Activated T-helper 1 cell treated with anti-CD3 and anti-CD28 coated beads, Interleukin-2, amount 50 U/mL, for 16 hours (primary cell): ENCODE measurements at places on chromosomes 3 and 15.
A peak's percentile ranks its signal among the peaks of the same experiment; 100 is the strongest.

DNA sequence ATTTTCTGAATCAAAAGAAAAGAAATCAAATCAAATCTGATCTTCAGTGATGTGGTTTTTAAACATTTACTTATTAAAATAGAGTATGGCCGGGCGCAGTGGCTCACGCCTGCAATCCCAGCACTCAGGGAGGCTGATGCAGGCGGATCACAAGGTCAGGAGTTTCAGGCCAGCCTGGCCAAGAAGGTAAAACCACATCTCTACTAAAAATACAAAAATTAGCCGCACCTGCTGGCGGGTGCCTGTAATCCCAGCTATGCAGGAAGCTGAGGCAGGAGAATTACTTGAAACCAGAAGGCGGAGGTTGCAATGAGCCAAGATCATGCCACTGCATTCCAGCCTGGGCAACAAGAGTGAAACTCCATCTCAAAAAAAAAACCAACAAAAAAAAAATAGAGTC is 169.1 kb downstream of the ULK4 start:
- no peak for DNase-seq

GRCh38 chr3:154955907-154956533 is 124.1 kb upstream of the MME start:
- DNase-seq: no peak

- DNase-seq: no peak
Measured at GRCh38 chr3:62119139-62119538, 254.2 kb downstream of the FEZF2 start.

DNA sequence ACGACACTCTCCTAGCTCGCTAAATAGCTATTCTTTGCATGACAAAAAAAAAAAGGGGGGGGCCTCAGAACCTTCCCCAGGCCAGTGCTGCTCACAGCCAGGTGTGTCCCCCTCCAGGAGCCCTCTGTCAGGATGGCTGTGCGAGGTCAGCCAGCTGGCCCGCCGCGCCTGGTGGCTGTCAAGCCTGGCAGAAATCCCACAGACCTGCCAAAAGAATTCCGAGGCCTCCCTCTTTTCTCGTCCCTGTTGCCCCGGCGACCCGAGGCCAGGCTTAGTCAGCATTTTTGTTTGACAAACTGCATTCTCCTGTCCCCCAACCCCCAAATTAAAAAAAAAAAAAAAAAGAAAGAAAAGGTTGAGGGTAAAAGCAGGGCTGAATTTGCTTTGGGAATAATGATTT is 61.9 kb downstream of the TM4SF4 start:
- DNase-seq: no peak

DNA sequence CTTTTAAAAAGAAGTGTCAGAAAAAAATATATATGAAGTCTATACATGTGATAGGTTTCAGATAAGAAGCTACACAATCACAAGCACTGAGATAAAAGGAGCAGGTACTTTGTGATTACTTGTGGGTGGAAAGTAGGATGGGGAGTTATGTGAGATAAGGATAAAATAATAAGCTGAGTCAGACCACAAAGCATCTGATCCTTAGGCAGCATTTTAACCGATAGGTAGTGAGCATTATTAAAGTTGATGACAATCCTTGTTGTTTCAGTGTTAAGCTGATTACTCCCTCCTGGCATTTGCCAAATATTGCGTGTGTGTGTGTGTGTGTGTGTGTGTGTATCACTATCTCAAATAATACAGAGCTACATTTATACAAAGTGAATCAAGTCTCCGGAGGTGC is 483.1 kb downstream of the NAALADL2 start:
- no peak for DNase-seq

DNA sequence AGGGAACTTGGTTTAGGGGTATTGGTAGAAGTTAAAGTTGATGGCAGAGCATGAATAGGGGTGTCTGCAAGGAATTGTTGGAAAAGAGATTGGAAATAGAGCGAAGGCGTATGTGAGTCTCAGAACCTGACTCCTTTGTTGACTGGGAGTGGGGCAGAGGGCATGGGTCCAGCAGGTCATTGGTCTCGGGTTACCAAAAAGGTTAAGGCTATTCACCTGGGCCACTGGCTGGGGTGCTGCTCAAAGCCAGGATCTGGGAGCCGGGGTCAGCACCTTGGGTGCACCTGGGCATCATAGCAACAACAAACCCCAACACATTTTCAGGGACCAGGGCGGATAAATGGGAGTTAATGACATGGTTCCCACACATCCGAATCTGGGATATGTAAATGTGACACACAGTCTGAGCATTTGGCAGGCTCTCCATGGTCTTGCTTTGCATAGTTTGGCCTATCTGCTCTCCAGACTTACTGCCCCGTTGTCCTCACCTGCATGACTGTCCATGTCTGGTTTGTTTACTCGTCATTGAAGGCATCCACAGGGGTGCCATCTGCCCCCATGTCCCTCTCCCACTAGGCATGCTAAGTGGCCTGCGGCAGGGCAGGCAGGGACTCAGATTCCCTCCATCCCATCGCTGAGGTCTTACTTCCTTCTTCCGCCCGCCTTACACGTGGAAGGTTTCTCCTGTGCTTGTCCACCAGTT is 10.1 kb downstream of the KLF13 start:
- DNase-seq: no peak

DNA sequence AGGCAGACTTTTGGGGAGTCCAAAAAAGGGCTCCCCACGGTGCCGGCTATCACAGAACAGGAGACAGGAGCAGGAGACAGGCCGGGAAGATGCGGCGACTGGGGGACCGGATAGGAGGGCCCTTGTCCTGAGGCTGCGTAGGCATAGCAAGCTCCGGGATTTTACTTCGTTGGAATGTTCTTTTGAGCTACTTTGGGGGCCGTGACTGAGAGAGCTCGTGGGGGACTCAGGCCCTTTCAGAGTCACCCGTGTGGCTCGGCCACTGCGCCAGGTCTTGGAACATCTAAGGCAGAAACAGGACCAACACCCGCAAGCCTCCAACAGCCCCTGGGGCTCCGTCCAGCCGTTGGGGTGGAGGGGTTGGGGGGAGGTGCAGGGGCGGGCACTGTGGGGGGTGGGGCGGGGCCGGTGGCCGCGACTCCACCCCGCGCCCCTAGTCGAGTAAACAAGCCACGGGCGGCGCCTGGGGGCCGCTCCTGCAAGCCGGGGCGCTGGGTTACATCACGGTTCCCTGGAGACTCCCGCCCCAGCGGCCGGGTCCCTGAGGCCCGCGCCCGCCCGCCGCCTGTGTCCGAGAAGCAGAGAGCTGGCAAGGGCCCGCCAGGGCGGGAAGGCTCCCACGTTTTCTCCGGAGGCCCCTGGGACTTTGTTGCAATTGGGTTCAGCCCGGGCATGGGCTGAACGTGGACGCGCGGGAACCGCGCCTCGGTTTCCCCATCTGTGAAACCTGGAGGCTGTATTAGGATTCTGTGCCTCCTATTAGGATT is 23.3 kb upstream of the C15orf39 start:
- DNase-seq: no peak

DNA sequence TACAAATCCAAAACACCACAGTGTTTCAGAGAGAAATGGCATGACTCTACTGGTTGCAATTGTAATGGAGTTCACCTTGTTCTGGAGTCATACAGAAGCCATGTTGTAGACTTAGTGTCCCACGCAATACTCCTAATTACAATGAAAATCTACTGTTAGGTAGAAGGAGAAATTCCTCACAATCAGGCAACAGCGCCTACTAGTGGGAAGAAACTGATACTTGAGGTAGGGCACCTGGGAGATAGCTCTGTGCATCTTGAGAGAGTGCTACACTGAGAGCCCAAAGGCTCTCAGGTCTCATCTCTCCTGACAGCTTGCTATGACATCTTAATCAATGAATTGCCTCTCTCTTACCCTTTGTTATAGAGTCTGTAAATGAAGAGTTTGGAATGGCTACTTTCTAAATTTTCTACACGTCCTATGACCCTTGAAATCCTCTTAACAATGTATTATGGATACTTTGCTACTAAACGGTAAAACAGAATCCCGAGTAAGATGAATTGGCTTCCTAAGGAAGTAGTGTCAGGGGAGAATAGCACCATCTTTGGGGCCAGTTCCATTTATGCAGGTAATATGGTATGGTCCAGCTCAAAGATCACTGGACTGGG is 422.7 kb upstream of the TPRG1 start:
- peak; percentile 22 for DNase-seq

GRCh38 chr3:123753286-123753685 is 130.8 kb downstream of the MYLK start:
- no peak for DNase-seq

DNA sequence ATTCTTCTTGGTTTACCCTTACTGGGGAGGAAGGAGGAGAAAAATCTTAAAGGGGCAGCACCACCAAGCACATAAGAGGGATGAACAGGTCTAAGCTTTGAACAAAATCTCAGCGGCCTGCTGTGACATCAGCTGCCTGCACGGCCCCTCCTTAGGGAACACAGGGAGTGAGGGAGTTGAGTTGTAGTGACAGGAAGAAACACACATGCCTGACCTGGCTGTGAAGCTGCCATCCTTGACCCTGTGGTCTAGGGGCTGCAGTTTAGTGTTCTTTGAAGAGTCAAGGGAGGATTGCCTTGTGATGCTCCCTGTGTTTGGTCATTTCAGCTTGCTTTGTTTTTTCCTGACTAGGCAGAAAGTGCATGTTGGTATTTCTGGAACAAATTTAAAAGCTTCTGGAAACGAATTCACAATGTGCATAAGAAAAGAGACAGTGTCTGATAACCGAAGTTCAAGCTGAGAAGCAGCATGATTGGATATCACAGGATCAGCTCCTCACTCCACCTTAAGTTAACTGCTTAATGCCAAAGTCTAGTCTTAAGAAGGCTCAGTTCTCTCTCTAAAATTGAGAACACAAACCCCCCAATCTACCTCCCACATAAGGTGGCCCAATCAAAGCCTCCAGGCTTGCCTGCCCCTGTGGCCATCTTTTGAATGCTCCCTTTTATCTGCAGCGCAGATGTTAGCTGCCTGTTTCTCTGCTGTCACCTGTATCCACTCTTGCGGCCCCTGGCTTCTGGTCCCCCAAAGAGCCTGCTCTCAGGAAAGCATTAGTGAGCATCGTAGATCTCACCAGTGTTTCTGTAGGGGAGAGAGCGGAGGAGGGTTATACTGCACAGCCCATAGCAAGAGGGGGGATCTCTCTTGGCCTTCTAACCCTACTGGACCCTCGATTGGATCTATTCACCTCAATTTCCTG is 82.2 kb downstream of the SCN11A start:
- no peak for DNase-seq

DNA sequence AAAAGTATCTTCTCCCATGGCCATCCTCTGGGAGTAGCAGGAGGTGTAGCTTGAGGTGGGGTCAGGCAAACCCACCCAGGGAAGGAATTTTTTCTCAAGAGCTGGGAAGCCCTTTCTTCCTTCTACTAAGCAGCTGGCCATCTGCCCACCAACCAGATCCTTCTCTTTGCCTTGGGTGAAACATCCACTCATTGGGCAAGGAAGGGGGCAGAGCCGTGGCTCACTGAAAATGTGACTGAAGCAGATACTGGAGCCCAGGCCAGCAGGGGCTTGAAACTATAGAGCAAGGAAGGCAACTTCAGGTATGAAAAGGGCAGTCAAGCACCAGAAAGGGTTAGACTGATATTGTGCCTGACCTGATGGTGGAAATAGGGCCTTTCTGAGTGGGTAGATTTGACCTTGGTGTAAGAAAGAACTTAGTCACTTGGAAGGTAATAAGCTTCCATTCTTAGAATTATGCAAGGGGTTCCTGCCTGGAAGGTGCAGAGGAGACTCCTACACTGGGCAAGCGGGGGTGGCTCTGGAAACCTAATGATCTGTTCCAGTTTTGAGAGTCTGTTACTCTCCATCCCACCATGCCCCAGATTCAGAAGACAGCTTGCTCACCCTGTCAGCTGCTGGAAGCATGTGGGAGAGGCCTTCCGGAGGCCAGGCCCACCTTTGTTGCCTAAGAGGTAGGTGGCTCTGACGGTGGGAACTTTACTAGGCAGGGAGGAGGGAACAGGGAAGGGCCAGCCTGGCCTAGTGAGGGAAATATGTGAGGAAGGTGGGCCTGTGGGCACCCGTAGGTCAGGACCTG is 22.0 kb upstream of the PLA2G4E start:
- no peak for DNase-seq
